ENCODE measurements at places on chromosomes 13 and 19.

GRCh38 chr19:3809881-3810707 lies 23.9 kb upstream of the MATK start:
- no peak for DNase-seq

GRCh38 chr19:45653634-45654033 lies 14.4 kb upstream of the GIPR start:
- no peak for DNase-seq

DNA sequence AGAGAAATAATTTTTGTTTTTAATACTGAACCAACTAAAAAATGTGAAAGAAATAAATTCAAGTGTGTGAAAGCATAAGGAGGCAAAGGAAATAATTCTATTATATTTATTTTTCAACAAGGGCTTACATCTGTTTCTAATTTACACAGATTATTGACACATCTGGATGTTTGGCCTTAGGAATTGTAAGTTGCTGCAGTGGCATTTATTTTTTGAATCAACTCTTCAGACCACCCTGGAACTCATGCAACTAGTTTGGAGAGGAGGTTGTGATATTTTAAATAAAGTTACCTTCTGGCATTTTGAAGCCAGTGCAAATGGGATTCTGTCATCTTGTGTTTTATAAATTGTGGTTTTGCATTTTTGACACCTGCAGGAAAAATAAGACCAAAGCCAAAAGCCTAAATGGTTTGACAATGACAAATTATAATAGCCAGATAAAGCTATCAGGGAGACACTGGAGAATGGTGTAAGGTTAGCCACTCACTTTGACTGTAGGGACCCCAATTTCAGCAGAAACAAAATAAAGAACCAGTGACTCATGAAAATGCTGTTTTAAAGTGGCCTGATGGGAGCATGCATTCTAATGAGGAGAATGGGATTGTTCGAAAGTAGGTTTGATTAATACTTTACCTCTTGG lies 192.9 kb downstream of the KLF5 start:
- no peak for DNase-seq

DNA sequence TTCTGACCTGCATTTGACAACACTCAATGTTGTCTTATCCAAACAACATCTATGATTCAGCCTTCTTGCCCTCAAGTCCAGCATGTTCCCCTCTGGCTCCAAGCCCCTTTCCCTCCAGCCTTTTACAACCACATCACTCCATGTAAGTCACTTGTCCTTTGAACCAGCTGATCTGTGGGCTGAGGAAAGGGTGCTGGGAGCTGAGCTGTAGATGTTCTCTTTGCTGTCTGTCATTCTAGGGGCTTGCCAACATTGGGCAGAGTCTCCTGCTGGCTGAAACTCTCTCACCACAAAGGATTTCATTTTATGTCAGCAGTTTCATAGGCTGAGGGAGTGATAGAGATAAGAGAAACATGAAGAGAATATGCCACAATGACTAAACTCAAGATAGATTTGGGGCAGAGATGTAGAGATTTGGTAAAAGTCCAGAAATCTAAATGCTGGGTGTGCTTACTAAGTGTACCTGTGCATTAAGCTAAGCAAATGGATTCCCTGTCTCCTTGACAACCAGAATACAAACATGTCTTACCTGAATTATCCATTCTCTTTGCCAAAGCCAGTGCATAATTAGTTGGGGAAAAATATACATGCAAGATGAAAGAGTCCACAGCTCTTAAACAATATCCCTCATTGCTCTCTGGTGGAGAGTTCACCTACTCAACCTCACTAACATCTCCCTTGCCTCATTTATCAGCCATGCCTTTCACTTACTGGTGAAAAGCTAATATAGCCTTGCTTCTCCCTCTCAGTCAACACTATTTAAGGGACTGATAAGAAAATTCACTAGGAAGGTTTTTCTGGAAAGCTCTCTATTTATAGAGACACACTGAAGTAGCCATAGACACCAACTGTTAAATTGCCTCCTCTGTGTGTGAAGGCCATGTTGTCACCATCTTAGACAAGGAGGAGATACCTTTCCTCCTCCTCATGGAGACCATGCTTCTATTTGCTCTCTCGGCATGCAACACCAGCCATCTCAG lies 175.5 kb upstream of the SERP2 start:
- peak; percentile 50 for DNase-seq
